ELR (cell line): ENCODE measurements at places on chromosomes 7 and 10.
A peak's percentile ranks its signal among the peaks of the same experiment; 100 is the strongest.

- no peak for DNase-seq
Observed at GRCh38 chr7:157482025-157482424, 145.2 kb downstream of the DNAJB6 start.

DNA sequence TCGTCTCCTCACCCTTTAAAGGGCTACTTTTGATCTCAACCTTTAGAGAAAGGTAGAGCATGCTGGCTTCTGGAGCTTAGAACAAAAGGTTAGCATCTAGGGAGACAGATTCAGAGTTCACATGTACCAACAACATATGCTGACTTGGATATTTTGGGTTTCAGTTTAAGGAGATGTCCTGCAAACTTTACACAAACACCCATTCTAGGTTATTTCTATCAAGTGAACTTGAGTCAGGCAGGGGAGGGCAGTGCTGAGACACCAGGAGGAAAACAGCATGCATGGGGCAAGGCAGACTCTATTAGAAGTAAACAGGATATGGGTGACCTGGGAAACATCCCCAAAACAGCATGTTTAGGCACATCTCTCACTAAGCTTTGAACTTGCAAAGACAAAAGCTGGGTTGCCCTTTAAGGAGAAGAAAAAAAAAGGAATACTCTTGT, 43.8 kb downstream of the ARL4A start:
- DNase-seq, result peak; percentile 50

DNA sequence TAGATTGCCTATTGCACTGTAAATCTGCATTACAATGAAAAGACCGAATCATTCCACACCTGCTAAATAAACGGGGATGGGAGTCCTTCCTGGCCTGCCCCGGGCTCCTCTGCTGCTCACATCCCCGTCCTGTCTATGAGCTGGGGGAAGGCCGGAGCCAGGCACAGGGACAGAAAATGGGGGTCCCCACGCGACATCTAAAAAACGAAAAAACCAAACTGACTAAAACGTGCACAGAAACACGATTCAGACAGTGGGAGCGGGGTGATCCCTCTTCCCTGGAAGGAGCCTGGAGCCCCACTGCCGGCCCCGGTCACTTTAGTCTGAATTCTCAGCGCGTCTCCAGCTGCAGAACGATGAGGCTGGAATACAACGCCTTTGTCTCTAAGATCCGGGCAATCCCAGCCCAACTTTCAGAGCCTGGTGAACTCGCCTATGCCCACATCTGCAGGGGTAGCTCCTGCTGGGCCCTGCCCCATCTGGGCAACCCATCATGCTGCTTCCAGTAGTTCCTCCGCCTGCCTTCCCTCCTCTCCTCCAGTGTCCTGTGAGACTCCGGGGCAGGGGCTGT, 78.0 kb downstream of the ADARB2 start:
- no peak for DNase-seq

DNA sequence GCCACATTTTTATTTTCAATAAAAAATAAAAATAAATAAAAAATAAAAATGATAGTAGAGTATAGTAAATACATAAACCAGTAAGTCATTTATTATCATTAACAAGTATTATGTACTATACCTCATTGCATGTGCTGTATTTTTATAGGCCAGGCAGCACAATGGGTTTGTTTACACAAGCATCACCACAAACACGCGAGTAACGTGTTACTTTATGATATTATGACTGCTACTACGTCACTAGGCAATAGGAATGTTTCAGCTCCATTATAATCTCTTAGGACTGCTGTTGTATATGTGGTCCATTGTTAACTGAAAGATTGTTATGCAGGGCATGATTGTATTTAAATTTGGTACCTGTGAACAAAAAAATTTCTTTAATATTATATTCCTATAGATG, 20.8 kb upstream of the SDHAF3 start:
- peak; percentile 45 for DNase-seq

DNA sequence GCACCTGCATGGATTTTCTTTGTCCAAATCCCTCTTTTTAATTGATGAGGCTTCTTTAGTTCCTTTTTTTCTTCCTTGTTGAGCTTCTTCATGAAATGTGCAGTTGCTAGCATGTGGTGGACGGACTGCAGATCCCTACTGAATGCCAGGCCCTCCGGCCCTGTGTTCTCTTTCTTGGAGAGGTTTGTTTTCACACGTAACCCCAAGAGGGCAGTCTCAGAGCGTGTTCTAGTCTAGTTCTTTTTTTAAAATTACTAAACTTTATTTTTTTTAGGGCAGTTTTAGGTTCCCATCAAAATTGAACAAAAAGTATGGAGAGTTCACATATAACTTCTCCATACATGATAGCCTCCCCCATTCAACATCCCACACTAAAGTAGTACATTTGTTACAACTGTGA, 190.0 kb downstream of the CFTR start:
- DNase-seq, result no peak

GRCh38 chr7:82714883-82715282, 271.3 kb upstream of the CACNA2D1 start:
- DNase-seq, result no peak

DNA sequence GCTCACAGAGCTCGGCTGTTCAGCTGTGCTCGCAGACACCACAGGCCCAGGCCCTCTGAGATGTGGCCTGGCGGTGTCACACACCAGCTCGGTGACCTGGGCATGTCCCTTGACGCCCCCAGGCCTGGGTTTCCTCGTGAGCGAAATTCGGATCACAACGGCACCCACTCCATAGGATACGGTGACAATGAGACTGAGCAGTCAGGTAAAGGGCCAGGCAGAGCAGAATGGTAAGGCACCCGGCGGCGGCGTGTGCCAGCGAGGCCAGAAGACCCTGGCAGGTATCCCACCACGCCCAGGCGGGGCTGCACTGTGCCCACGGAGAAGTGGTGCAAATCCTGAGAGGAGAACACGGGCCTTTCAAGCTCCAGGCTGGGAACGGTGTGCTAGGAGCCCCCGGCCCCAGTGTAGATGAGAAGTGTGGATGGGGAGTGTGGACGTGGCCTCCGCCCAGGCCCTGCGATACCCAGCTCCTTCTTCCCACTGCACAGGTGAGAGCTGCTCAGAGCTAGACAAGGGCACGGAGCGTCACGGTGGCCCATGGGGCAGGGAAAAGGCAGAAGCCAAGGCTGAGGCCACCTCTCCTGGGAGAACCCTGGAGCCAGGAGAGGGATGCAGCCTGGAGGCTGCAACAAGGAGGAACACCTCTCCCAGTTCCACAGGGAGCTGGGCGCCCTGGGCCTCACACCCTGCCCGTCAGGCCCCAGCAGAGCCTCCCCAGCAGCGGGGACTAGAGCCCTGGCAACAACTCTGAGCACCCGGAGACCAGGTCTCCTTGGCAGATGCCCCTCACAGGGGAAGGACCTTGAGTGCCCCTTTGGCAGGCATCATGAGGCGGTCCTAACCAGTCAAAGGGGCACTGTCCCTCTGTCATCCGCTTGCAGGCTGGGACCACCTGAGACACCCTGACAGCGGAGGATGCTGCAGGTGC, 219.1 kb downstream of the MAD1L1 start:
- no peak for DNase-seq

GRCh38 chr7:129169686-129170440, 18.6 kb upstream of the SMO start:
- no peak for DNase-seq

GRCh38 chr7:54705436-54705835, 53.6 kb downstream of the SEC61G start:
- peak; percentile 50 for DNase-seq

DNA sequence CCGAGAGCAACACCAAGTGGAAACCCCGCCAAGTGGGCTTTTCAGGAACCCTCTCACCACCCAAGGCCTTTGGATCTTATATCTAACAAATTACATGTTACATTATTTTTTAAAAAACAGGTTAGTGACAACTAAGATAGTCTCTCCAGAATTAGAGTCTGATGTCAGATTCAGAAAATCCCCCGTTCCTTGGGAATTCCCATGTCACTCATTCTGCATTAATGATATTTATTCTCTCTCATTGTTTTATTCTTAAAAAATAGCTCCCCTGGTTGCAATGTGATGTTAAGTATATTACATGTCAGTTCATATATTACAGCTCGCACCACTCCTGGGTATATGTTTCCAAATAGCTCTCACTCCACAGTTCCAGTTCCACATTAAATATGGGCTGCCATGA, 81.8 kb downstream of the WNT2 start:
- DNase-seq, result no peak

DNA sequence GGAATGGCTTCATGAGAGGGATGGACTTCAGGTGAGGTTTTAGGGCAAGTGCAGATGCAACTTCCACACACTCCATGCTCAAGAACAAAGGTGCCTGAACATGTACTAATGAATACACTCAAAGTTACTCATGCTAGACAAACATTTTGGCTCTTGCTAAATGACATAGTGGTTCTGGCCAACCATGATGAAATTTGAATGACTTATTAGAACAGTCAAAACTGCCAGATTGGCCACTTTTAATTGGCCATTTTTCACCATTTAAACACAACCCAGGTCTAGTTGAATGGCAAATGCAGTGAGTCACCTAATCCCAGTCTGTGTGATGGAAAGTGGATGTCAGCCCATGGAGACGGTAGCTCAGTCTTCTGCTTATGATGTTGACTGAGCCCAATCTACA, 4.9 kb upstream of the PTPRN2 start:
- no peak for DNase-seq

DNA sequence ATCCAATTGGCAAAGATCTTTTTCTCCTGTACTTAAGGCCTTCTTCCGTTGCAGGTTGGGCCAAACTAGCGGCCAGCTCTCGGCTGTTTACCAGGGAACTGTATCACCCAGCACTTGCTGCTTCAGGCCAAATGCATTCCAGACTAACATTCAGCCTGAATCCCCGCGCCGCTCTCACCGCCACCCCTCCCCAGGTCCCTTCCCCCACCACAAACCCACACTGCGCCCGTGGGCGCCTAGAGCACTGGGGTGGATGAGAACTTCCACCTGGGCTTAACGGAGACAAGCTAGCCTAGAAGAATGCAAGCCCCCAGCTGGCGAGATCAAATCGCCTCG, 676 bp downstream of the TCAF1 start:
- DNase-seq, result peak; percentile 59

GRCh38 chr7:123282181-123282580, 82.4 kb upstream of the SLC13A1 start:
- no peak for DNase-seq

DNA sequence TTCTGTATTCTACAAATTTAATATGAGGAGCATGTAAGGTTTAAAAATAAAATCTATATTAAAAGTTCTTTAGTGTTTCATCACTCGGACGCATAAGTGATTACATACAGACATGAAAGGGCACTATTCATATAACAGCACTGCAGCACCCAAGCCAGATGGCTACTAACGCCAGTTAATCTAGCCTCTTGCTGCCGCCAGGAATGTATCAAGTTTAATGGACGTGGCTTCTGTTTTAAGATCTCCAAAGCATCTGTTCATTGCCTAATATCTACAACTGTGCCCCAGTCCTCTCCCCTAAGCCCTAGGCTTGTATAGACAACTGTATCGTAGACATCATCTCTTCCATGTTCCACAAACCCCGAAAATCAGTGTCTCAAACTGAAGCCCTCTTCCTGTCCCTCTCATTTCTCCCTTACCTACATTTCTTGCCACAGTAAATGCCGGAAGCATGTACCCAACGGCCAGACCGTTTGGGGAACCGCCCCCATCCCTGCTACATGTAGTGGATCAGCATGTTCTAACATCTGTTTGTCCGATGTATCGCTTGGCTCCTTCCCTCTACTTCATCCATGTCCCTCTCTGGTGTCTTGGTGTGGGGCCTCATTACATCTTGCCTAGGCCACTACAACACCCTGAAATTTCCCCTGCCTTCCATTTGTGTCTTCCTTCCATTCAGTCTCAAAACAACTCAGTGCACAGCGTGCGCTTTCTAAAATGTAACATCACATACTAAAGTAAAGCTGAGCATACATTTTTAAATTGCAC, 147.5 kb upstream of the RSU1 start:
- DNase-seq, result no peak

DNA sequence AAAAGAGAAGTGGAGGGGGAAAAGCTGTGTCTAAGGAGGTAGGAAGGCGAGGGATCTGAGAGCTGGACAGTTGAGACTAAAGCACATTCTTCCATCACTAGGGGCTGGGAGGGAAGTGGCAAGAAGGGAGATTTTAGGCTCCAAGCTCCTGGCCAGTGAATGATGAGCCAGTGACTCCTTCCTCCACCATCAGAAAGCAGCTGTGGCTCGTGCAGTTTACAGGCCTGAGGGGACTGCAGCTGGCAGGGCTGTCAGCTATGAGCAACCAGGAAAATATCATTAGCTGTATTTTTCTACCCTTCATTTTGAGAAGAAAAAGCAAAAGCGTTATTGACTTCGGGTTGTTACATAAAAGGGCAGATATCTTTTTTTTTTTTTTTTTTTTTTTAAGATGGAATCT, 60.7 kb downstream of the GPAM start:
- DNase-seq, result no peak

DNA sequence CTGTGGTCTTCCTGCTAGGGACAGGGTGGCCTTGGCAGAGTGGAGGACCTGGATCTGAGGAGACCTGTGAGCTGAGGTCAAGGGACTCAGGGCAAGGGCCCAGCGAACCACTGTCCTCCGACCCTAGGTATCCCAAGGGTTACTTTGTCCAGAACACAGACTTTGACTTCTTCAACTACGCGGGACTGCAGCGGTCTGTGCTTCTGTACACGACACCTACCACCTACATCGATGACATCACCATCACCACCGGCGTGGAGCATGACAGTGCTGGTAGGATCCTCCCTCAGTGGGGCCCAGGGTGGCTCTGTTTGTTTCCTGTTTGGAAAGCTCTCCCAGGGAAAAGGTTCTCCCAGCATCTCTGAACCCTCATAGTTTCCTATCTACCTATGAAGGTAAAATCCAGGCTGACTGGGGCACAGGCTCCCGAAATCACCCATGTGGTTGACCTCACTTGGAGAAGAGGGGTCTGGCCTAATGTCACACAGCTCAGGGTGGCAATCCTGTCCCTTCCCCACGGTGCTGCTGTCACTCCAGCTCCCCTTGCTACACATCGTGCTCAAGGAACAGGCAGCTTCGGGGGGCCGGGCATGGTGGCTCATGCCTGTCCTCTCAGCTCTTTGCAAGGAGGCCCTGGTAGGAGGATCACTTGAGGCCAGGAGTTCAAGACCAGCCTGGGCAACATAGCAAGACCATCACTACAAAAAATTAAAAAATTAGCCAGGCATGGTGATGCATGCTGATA, 57.6 kb downstream of the ZNF727 start:
- DNase-seq, result no peak

DNA sequence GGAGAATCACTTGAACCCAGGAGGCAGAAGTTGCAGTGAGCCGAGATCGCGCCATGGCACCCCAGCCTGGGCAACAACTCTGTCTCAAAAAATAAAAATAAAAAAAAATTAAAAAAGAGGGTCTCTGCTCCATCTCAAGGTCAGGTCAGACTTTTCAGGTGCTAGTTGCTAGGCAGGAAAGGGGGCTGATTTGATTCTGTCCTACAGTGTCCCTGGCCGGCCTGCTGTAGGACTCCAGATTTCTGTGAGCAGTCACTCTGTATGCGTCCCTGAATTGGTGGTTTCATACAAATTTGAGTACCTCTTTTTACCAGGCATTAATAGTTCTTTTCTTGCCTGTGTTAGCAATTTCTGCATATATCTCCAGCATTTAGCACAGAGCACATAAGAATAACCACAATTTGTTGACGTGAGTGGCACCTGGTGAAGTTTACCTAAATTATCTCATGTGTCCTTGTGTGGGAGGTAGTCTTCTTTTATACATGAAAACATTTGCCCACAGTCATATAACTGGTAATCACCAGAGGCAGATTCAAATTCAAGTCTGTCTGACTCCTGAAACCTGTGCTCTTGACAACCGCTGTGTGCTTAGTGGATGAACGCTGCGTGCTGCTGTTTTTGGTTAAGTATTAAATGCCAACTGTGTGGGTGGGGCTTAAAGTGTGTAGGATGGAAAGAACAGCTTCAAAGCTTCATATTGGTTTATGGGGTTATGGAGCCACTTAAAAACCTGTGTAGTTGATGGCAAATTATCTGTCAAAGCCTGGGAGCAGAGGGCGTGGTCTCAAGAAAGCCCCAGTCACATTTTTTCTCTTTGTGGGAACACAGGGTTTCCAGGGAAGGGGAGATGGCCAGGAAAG, 3.2 kb upstream of the ZNF775 start:
- no peak for DNase-seq
